ENCODE measurements at places on chromosomes 3 and 15.

- no peak for DNase-seq
These were observed 10.3 kb upstream of the KIF7 start for GRCh38 chr15:89665449-89666181.

DNA sequence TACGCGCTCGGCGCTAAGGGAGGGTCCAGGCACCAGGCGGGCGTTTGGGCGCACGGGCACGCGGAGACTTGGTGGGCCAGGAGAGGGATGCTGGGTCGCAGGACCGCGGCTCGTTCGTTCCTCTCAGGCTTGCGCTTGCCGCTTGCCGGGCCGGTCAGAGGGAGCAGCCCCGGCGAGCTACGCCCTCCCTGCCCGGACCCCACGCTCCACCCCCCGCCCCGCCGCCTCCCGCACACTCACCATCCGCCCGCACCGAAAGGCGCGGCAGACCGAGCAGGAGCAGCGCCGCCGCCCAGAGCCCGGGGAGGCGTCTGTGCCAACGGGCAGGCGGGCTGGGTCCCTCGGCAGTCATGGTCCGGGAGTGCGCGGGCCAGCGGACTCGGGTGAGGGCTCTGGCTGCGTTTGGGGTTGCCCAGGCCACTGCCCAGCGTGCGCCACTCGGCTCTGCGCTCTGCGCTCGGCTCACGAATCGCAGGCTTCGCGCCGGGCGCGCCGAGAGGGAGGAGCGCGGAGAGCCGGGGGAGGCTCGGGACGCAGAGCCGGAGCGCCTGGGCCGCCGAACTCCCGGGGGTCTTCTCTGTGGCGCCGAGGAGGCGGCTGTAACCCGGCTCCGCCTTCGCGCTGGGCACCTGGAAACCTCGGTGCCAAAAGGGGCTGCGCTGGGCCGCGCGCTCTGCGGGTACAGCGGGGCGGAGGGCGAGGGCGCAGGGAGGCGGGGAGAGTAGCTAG, at the start of gene SUSD5:
TSS of gene SUSD5 (minus strand) at position 365 of the 729 bp plus-strand sequence. CDS start at position 352, 13 bp downstream.
- DNase-seq, result no peak

GRCh38 chr3:30659270-30660130, 53.1 kb downstream of the TGFBR2 start:
- no peak for DNase-seq

DNA sequence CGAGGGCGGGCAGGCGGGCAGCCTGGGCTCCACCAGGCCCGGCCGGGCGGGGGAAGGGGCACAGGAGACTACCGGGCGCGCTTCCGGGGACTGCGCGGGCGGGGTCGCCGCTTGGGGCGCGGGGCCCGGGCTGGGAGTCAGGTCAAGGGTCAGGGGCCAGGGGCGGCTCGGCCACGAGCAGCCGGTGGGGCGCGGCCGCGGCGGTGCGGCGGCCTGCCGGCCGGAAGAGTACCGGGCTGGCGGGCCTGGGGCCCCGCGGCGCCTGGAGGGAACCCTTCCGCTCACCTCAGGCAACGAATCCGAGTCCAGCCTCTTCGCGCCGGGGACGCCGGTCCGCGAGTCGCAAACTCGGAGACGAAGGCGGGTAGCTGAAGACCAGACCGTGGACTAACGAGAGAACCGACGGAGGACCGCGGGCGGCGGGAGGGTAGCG, 225 bp downstream of the RHOA start:
- peak; percentile 34 for DNase-seq

GRCh38 chr15:75061272-75061671, 37.9 kb downstream of the PPCDC start:
- DNase-seq, result no peak

DNA sequence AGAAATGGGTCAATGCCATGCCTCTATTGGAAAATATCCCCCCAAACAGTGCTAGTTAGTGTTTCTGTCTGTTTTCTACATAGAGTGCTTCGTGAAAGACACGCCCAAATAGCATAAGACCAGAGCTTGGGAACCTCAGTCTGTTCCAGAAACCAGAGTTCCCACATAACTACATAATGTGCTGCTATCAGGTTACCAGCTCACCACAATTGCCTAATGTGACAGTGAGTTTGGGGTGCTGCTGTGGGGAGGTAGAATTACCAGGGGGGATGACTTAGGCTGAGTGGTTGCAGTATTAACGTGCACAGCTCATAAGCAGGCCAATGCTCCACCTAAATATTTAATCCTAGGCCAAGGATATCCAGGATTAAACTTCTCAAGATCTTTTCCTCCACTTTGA, 39.2 kb downstream of the DUT start:
- DNase-seq, result no peak

GRCh38 chr3:23806534-23807423, 1.0 kb downstream of the UBE2E1 start:
- peak; percentile 55 for DNase-seq

GRCh38 chr15:28191832-28192231, 92.7 kb upstream of the OCA2 start:
- DNase-seq, result peak; percentile 73

- peak; percentile 94 for DNase-seq
These were observed 39.7 kb downstream of the GLDN start for GRCh38 chr15:51380999-51381806.

GRCh38 chr3:30685267-30685667, 78.9 kb downstream of the TGFBR2 start:
- DNase-seq, result no peak

- DNase-seq, result peak; percentile 73
These were observed 44.0 kb downstream of the EIF4E3 start for GRCh38 chr3:71681224-71681668.

DNA sequence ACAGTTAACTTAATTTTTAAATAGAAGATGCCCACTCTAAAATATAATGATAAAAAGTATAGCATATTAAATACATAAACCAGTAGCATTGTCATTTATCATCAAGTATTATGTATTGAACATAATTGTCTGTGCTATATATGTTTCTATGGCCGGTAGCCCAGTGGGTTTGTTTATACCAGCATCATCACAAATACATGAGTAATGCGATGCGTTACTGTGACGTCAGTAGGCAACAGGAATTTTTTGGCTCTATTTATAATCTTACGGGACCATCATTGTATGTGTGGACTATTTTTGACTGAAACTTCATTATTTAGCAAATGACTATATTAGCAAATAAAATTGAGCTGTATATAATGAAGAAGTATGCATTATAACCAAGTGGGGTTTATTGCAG, 82.1 kb downstream of the FLNB start:
- DNase-seq, result no peak

DNA sequence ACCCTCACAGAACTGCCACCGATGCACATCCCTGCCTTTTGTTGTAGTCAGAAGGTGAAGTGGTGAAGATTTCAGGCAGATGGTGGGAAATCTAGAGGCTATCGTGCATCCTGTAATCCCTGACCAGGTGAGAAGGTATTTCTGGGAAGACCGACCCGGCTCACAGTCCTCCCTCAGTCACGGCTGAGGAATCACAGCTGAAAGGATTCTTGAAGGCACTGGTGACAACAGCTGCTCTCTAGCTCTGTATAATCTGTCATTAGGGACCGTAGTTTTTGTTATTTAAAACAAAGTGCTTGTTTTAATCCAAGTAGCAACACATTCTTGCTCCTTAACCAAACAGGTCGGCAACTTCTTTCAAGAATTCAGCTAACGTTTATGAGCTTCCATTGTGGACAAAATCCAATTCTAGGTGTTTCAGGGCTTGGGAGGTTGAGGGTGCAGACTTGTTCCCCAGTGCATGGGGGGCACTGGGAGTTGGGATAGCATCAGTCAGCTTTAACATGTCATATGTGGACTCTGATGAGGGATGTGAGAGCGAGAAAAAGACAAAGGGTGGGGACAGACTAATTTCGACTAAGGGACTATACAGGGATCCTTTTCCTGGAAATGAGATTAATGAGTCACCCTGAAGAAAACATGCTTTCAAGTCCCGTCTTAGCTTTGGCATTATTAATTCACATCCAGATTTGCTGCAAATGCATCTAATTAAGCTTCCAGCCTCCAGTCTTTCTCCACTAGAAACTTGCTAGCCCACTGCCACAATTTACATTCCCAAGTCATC, 141.0 kb upstream of the RASGRP1 start:
- no peak for DNase-seq

GRCh38 chr3:108208831-108209230, 13.4 kb downstream of the IFT57 start:
- no peak for DNase-seq

DNA sequence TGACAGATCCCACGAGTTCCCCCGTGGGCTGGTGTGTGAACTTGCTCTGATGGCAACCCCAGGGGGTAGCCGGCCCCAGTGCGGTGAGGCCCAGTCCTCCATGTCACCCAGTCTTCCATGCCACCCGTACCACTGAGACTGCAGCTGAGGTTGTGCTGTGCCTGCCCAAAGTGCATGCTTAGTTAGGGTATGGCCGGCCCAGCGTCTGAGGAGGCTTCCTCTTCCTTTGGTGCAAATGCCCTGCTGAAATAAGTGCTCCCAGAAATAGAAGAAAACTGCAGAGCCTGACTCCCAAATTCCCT, 31.5 kb downstream of the MGLL start:
- no peak for DNase-seq
